Aorta (tissue), 5 donors: ENCODE measurements at places on chromosomes 16 and 17. TPM values are rescaled to one million over a fixed set of nuclear protein-coding genes. Genes with fewer than 3 reads are reported as not detected.

The PFN1 gene
- 543 TPM for polyA plus RNA-seq

The KIF18B gene
- not detected for polyA plus RNA-seq

The CYGB gene
- polyA plus RNA-seq = 2.1 TPM

The EPN3 gene
- 1.9 TPM for polyA plus RNA-seq

The ATP2A3 gene
- 88.7 TPM for polyA plus RNA-seq

DNA sequence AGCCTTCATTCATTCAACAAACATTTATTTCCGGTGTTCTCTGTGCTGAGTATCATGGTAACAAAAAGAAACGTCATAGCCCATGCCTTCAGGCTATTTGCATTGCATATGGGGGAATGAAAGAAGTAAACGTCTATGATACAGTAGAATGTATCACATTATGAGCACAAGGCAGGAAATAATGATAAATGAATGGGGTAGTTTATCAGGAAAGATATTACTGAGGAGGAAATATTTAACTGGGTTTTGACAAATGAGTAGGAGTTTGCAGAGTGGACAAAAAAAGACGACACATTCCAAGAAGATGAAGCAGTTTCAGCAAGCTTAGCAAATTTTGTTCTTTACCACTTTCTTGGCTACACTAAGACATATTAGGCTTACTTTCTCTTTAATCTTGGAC, 1.3 kb upstream of the KRTAP4-7 start:
- no peaks in the 10 kb centered on the region for H3K36me3 ChIP-seq
- H3K27me3 ChIP-seq = no peaks in the 10 kb centered on the region
- DNase-seq = no peak
- no peak overlapping the region for H3K27ac ChIP-seq
- H3K4me1 ChIP-seq = no peaks in the 10 kb centered on the region
- no peak overlapping the region for H3K4me3 ChIP-seq

- H3K27ac ChIP-seq = no peak overlapping the region
- H3K36me3 ChIP-seq = no peaks in the 10 kb centered on the region
Observed at GRCh38 chr17:30571921-30572320, 94.7 kb downstream of the GOSR1 start.

- no peak overlapping the region for H3K4me3 ChIP-seq
- no peak overlapping the region for H3K27ac ChIP-seq
- no peaks in the 10 kb centered on the region for H3K27me3 ChIP-seq
- no peaks in the 10 kb centered on the region for H3K36me3 ChIP-seq
- DNase-seq = no peak
Observed at GRCh38 chr17:29954405-29954804, 13.0 kb downstream of the EFCAB5 start.

DNA sequence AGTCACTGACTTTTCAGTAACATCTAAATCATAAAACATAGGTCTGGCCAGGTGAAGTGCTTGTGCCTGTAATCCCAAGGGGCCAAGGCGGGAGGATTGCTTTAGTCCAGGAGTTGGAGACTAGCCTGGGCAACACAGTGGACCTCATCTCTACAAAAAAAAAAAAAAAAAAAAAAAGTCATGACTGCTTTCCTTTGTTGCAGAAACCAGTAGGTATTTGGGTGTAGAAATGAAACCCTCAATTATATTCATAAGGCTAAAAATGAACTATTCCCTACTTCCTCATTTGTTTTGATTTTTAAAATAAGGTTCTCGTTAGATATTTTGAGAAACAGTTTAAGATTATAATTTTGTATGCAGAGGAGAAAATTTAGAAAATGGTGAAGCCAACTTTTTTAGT, 26.0 kb downstream of the PITPNC1 start:
- no peak overlapping the region for H3K4me3 ChIP-seq
- H3K36me3 ChIP-seq = no peaks in the 10 kb centered on the region
- no peak for DNase-seq

- DNase-seq = no peak
- H3K4me3 ChIP-seq = no peak overlapping the region
- no peaks in the 10 kb centered on the region for H3K36me3 ChIP-seq
Observed at GRCh38 chr16:48421741-48422140, 36.5 kb upstream of the SIAH1 start.

- H3K27me3 ChIP-seq = no peaks in the 10 kb centered on the region
- no peak for DNase-seq
- H3K27ac ChIP-seq = no peak overlapping the region
- no peaks in the 10 kb centered on the region for H3K4me1 ChIP-seq
Observed at GRCh38 chr16:58537124-58537906, 22.0 kb downstream of the SETD6 start.
